ENCODE measurements at places on chromosomes 1 and 21.

GRCh38 chr1:198617406-198617805 is 21.4 kb upstream of the PTPRC start:
- no peak for DNase-seq

DNA sequence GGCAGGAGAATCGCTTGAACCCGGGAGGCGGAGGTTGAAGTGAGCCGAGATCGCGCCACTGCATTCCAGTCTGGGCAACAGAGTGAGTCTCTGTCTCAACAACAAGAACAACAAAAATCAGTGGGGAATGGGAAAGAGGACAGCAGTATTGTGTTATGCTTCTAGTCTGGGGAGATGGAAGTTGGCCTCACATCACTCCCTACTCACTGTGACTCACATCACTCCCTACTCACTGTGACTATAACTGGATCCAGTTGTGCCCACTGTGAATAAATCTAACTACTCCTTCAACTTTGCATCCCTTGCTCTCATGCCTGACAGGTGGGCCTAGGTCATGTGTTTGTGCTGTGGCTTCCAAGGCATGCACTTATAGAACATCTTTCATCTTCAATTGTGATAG is 285.4 kb upstream of the USP24 start:
- DNase-seq = no peak

DNA sequence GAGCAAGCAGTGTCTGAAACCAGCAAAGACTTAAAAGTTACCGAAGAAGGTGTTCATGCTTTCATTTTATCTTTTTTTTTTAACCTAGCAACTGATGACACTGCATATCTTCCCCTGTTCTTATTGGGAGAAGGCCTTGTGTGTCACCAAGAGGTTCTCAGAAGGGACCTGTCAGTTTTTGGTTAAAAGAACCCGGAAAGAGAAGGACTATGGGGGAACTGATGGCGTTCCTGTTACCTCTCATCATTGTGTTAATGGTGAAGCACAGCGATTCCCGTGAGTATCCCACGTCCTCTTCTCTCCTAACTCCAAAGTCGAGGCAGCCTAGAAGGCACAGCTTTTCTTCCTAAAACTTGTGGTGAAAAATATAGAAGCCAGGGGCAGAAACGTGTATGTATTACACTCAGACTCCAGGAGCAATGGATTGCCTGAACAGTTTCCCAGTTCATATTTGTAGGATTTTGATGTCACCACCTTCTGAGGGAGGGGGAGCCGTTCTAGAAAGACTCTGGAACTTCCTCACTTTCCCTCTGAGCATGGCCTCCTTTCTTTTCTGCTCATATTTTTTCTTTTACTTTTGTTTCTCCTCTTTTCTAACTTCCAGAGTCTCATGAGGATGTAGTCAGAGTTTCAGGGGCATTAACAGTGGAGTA is at the start of gene MR1:
Gene MR1, plus strand, starts transcription at position 185 of the 653 bp plus-strand sequence. Its CDS starts 25 bp downstream, at position 210.
- DNase-seq = peak; percentile 37

GRCh38 chr1:10178597-10179405 is 31.6 kb upstream of the KIF1B start:
- DNase-seq = no peak

- no peak for DNase-seq
These were observed 131.3 kb upstream of the C1orf21 start for GRCh38 chr1:184255560-184255959.

GRCh38 chr1:78005755-78006154 is 1.0 kb downstream of the DNAJB4 start:
- DNase-seq = no peak

GRCh38 chr1:104468282-104468681 is 718.6 kb downstream of the AMY1C start:
- DNase-seq = no peak

DNA sequence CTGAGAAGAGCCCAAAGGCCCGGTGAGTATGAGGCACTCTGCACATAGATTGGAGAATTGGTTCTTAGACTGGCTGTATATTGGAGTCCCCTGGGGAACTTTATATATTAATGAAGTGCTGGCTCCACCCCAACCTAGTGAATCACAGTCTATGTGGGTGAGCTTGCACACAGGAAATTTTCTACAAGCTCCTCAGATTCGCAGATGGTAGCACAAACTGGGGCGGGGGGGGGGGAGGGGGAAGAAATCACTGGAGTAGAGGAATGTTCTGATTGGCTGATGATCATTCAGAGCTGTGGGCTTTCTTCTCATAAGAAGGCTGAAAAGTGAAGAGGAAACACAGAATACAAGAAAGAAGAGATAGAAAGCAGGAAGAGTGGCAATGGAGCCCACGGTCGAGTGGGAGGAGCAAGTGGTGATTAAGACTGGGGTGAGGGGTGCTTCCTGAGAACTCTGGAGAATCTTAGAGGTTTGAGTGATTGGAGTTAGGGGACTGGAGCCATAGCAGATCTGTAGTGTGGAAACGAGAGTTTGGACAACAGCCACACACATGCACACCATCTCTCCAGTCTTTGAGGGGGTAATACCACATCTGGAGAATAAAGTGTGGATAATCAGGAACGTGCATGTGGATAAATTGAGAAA is 465.9 kb upstream of the DAB1 start:
- no peak for DNase-seq

GRCh38 chr21:42266971-42267556 is 48.1 kb downstream of the ABCG1 start:
- no peak for DNase-seq

DNA sequence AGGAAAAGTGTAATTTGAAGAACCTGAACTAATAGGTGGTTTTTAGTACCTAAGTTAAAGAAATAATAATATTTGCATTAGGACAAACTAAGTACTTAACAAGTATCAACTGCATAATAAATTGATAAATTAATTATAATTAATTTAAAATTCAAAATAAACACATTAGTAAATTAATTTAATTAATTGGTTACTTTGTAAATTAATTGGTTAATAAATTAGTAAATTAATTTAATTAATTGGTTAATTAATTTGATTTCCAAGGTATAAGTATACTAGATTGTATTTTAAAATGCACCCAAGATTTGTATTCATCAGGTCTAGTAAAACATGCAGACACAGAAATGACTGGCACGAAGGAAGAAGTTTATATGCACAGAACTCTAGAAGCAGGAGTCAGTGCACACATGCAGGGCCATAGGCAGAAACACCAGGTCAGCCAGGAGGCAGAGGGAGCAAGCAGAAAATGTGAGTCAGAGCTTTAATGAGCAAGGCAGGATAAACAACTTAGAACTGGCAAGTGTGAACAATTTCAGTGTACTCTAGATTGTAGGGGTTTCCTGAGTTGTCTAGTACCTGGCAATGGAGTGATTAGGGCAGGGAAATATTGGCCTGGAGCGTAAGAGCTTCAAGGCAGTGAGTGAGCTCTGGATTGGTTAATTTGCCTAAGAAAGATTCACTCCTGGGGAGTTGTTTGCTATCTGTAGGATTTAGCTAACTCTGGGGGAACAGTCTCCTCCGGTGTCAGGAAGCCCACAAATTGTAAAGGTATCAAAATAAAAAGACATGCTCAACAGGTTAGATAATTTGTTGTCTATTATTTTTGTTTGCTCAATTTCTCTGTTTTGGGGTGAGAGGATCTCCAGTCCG is 665.7 kb downstream of the MRPL39 start:
- DNase-seq = no peak

DNA sequence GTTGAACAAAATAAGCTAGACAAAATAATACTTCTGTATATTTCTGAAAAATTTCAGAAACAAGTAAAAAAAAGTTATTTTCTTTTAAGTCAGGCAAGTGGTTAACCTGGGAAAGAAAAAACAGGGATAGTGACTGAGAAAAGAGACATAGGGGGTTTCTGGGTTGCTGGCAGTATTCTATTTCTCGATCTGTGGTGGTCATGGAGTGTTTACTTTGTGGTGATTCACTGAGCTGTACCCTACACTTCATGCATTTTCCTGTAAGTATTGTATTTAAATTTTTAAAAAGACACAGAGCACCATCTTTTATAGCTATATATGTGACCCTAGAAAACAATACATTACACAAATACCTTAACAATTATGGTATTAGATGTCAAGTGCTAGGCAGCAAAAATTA is 58.2 kb downstream of the ZNF644 start:
- DNase-seq = no peak

- no peak for DNase-seq
These were observed 9.2 kb downstream of the BACH1 start for GRCh38 chr21:29307718-29308455.

DNA sequence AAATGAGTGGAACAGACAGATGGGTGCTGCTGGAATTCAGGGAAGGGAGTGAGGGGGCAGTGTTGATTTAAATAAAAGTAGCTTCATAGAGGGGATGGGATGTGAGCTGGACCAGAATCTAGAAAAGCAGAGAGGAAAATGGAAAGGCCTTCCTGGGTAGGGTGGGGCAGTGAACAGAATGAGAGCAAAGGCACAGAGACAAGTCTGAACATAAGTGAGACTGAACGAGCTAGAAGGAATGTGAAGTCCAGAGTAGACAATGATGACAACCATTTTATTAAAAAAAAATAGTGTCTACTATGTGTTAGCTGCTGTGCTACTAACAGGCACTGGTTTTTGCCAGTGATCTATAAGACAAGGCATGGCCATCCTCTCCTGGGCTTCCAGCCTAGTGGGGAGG is 36.0 kb downstream of the ELK4 start:
- no peak for DNase-seq

- DNase-seq = no peak
These were observed 9.8 kb downstream of the GREM2 start for GRCh38 chr1:240602189-240602588.

GRCh38 chr1:227886993-227887696 is 60.6 kb downstream of the WNT9A start:
- no peak for DNase-seq

GRCh38 chr1:179865377-179865776 is 12.2 kb downstream of the TOR1AIP2 start:
- DNase-seq = no peak
